ENCODE measurements at places on chromosomes 13 and 19.

DNA sequence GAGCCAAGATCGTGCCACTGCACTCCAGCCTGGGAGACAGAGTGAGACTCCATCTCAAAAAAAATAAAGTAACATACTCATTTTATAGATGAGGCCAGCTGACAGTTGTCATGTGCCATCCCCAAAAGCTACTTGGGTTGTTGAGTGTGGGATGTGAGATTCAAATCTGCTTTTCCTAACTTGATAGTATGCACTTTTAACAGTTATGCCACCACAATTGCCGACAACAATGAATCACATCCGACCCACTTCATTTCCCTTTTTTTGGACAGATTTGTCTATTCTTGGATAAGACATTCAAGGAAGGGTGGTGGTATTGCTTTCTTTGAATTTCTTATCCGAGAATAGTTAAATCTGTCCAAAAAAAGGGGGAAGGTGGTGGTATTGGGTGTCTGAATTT, 16.3 kb upstream of the DNMT1 start:
- no peak for DNase-seq

DNA sequence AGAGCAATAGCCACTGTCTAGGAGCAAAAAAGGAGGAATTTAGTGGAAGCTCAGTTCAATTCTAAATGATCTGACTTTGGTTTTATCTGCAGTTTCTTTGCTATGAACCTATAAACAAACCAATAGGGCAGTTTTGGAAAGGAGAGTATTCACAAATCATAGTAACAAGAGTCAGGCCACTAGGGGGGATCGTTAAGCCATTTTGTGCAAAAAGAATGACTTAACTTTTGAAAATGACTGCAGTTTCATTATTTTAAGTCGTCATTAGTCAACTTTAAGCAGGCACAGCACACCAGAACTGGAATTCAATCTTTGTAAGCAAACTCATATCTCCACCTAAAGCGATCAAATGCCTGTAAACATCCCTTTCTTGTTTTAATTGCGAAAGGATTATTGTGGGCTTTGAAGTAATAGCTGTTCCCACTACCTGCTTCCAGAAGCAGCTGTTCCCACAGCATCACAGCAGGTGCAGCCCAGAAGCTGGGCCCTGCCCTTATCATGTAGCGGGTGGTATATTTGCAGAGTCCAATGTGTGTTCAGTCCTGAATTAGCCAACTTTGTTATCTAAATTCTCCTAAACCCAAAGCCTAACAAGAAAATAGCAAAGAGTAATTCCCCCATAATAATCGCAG, 51.5 kb downstream of the SOX21 start:
- no peak for DNase-seq

GRCh38 chr13:97944396-97945029, 9.0 kb upstream of the IPO5 start:
- no peak for DNase-seq

DNA sequence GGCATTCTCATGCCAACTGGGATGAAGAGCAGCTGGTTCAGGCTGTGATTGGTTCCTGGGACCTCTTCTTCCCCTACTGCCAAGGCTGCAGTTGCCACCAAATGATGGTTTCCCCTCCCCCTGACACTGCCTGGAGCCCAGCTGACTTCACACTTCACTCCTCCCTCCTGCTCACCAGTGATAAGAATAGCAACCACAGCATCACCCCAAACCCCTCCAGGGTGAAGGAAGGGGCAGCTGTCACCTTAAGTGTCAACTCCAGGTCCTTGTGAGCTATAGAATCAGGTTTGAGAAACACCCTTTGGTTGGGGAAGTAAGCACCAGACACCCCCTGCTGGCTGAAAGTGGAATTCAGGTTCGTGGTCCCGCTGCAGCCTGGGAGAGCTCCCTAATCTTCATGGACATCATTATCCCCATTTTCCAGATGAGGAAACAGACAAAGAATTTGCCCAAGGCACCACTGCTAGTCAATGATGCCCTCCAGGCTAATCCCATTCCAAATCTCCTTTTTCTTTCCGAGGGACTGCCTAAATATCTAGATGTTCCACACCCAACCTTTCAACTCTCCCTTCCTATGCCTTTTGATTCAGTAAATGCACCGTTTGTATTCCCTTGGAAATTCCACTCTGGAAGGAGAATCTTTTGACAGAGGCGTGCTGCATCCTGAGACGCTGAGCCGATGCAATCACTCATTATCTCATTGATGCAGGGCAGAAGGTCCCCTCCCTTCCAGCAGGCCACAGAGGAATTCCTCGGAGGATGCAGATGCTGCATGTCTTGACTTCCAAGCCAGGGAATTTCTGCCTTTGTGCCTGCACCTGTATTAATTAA, 50.6 kb upstream of the UQCRFS1 start:
- peak; percentile 56 for DNase-seq

DNA sequence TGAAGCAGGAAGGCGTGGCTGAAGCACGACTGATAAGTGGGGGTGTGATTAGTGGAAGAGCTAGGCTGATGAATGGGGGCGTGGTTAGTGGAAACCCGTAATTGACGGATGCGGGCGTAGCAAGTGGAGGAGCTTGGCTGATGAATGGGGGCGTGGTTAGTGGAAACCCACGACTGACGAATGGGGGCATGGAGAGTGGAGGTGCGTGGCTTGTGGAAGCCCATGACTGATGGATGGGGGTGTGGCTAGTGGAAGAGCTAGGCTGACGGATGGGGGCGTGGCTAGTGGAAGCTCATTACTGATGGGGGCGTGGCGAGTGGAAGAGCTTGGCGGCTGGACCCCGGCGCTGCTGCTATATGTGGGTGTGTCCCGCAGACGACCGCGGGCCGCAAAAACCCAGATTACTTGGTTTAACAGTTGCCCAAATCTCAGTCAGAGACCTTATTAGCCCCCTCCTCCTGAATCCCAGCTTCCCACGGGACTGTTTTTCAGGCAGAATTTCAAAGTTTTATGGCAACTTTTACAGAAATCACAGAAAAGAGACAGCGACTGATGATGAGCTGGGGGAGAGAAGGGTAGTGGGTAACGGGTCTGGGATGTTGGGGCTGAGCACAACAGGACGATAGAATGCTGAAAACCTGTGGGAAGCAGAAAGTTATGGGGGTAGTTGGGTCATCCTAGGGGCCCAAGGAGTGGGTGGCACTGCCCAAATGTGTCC, 9.0 kb upstream of the MEIS3 start:
- DNase-seq = peak; percentile 99

- no peak for DNase-seq
Measured at GRCh38 chr19:49059053-49059452, 1.5 kb upstream of the CGB7 start.

- DNase-seq = no peak
Measured at GRCh38 chr19:19627621-19628500, at the start of gene LPAR2. LPAR2 (minus strand) TSS chr19:19628220; CDS start chr19:19627275, 945 bp downstream.

DNA sequence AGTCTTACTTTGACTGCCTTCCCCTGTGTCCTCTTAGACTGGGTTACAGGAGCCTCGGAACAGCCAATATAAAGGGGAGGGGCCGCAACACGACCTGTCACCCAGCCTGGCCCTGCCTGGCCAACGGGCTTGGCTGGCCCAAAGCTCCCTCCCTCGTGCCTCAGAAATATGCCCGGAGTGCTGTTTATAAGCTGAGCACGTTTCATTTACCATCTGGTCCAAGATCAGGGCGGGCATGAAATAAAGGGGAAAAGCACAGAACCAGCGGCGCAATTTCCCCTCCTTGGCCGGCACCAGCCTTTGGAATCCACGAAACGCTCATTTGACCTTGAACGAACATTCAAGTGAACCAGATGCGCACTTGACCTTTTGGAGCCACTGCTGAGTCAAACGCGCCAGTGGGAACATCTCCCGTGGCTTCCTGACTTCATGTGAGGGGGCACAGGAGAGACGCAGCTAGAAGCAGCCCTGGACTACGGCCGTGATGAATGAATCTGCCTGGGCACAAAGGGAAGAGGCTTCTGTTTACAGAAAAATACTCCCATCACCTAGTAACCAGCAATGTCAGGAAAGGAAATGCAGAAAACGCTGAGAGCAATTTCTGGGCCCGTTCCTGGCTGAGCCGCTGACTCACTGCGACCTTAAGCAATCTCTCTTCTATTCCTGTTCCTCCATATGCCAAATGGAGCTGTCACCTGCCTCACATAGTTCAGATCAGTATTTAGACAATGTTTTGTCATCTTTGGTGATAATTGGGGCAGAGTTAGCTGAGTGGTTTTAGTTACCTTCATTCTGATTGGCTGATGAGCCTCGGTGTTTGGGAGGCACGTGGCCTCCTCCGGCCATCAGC, 53.3 kb downstream of the RFX2 start:
- DNase-seq = peak; percentile 87

DNA sequence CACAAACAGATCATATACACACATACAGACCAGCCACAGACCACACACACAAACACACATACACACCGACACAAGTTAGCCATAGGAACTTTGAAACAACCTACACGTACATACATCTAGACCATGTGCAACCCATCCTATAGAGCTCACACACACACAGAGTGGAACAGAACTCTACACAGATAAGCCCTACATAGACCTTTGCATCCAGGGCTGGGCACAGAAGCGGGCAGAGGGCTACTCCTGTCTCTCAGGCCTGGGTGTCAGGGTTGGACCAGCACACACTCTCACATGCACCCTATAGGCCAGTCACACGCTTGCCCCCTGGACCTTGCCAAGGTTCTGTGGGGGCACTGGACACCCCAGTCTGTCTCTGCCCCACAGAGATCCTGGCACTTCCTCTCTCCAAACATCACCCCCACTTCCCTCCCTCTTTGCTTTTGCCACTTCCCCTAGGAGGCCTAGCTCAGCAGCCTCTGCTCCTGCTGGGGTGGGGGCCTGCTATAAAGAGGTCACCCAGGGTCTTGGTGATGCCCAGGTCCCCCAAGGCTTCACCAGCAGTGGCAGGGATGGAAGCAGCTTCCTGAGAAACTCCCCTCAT, 5.8 kb upstream of the JUNB start:
- no peak for DNase-seq

DNA sequence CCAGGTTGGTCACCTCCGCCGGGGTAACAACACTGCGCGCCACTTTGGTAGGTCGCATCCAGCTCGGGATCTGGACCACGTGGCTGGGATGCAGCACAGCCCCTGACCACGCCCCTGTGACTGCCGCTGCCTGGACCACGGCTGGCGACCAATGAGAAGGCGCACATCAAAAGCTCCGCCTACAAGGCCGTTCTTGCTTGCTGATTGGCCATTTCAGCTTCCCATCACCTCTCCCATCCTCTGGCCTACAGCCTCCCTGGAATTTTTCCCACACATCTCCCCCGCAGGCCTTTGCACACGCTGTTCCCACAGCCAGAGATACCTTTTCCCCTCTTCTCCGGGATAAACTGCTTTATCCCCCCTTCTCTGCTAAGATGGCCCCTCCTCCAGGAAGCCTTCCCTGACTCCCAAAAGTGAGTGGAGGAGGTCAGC, 12.5 kb upstream of the MAP1S start:
- DNase-seq = no peak

DNA sequence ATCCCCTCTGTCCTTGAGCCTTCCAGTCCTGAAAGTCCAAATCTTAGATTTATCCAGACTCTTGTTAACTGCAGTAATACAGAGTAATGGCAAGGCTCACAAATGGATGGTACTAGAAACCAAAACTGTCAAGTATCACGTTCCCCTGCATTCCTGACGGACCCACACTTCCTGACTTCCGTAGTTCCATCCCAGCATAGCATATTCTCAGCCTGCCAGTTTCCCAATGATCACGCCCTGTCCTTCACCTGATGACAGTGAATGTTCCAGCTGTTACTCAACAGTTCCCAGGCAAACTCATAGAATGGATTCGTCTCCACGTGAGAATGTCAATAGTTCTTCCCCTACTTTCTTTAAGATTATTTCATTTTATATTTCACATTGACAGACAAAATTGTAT, 33.6 kb downstream of the SLC7A1 start:
- DNase-seq = no peak

- no peak for DNase-seq
Measured at GRCh38 chr13:49927755-49928154, 8.4 kb downstream of the SPRYD7 start.

GRCh38 chr13:97977982-97978381, 24.5 kb downstream of the IPO5 start:
- DNase-seq = no peak

DNA sequence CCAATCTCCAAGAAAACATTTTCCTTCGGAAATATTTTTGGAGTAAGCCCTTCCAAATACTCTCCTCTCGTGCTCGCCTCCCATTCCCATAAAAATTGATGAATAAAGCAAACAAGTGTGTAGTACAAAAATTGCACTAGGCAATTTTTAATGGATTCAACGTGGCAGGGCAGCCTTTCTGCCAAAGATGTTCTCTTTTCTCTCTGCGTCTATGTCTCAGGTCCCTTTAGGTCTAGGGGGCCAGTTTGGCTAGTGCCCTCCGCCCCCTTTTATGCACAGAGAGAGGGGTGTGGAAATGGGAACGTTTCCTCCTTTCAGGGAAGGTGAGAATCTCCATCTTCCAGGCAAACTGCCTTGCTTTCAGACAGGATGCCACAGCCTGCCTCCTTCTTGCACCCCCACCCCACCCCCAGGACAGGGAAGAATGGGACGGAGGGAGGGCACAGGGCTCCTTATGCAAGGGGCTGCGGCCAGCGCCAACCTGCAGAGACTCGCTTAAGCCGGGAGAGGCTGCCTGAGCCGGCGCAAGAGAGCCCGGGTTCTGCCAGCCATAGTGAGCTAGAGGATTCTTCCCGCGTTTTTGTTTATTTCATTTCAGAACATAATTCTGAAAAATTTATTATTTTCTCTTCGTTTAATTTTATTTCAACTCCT, 2.7 kb upstream of the ZIC2 start:
- no peak for DNase-seq

DNA sequence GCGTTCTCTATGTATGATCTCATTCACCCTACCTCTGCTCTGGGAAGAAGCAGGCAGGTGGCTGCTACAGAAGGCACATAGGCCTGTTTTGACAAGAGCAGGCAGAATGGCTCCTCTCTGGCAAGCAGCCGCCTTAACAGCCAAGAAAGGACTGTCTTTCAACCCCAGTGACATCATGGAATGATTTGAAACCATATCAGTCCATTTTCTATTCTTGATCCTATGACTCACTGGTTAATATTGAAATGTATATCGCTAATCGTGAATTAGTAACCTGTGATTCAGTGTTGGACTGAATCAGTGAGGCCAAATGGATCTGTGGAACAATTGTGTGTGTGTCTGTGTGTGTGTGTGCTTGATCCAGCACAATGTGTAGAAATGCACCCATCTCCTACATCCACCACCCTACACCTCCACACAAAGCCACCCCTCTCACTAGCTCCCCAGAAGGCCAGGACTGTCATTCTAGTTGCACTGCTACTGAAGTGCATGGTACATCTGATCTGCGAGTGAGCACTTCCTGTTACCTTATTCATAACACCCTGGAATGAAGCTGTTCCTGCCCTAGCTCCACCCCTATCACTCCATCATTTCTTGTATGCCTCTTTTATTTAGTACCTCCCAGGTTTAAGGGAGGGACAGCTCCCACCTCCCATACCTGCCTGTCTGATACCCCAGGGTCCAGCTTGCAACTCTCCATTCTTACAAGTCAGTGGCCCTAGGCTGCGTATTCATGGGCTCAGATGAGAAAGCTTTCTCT, 460.0 kb downstream of the FOXO1 start:
- no peak for DNase-seq

- DNase-seq = no peak
Measured at GRCh38 chr19:13225085-13225484, 74.9 kb downstream of the IER2 start.
